ENCODE measurements at places on chromosomes 3 and 15. TPM values are rescaled to one million over a fixed set of nuclear protein-coding genes. Genes with fewer than 3 reads are reported as not detected.

The CHAC1 gene
- total RNA-seq, result 16.9 TPM

The CCR3 gene
- 0.33 TPM for total RNA-seq

The PLAAT1 gene
- not detected for total RNA-seq

The SUMF1 gene
- 95.1 TPM for total RNA-seq

The LMAN1L gene
- total RNA-seq, result 0.15 TPM

The TJP1 gene
- 61.7 TPM for total RNA-seq

The GOLGA8G gene
- not detected for total RNA-seq

The LSMEM2 gene
- total RNA-seq, result not detected

The IL17RE gene
- total RNA-seq, result 1.5 TPM

The GABRR3 gene
- total RNA-seq, result not detected
